ENCODE measurements at places on chromosomes 7 and 10. TPM values are rescaled to one million over a fixed set of nuclear protein-coding genes. Genes with fewer than 3 reads are reported as not detected.
A peak's percentile ranks its signal among the peaks of the same experiment; 100 is the strongest.

- no peak overlapping the region for H3K4me3 ChIP-seq
- H3K36me3 ChIP-seq: no peaks in the 10 kb centered on the region
- H3K27ac ChIP-seq: no peak overlapping the region
- H3K4me1 ChIP-seq: no peaks in the 10 kb centered on the region
Observed at GRCh38 chr10:47449102-47449978, 34.6 kb downstream of the ANXA8 start.

- H3K36me3 ChIP-seq: no peaks in the 10 kb centered on the region
- H3K27me3 ChIP-seq: no peaks in the 10 kb centered on the region
- no peak overlapping the region for H3K4me3 ChIP-seq
- H3K27ac ChIP-seq: no peak overlapping the region
Observed at GRCh38 chr10:22823109-22823508, 104.7 kb upstream of the ARMC3 start.

DNA sequence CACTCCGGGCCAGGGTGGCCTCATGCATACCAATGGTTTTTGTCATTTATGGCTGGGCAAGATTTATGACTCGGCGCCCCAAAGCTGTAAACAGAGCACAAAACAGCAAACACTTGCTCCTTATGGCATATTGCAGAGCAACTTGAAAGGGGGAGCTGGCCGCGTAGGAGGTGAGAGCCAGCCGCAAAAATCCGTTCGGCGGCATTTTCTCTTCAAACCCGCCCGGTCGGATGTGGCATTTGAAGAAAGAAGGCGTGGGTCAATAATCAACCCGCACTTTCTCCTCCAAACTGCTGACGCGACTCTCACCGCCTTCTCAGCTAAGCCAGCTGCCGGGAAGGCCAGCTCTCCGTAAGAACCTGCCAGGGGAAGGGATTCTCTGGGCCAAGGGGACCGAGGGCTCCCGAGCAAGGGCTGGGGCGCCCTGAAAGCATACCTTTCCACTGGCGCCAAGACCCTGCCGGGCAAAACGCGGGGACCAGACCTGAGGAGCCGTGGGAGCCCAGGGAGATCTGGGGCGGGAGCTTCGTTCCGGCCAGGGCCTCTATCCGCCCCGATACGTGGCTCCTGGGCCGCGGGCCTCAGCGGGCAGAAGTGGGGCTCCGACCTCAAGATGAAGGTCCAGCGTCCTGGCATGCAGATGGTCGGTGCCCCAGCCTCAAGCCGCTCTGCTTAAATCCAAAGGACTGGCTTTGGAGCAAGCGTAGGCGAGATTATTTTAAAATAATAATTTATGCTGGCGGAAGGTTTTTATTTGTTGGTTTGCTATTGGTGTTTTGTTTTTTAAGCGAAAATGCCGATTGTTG, 12.9 kb upstream of the HOXA2 start:
- peak overlapping the region; percentile 76 for H3K27ac ChIP-seq
- peaks cover 2% of the 10 kb centered on the region for H3K27me3 ChIP-seq
- H3K4me3 ChIP-seq: peak overlapping the region; percentile 24
- DNase-seq: no peak
- no peaks in the 10 kb centered on the region for H3K36me3 ChIP-seq

GRCh38 chr7:136897676-136898075, 29.2 kb downstream of the CHRM2 start:
- no peaks in the 10 kb centered on the region for H3K36me3 ChIP-seq
- DNase-seq: no peak
- no peaks in the 10 kb centered on the region for H3K27me3 ChIP-seq
- H3K4me1 ChIP-seq: no peaks in the 10 kb centered on the region
- no peak overlapping the region for H3K27ac ChIP-seq

DNA sequence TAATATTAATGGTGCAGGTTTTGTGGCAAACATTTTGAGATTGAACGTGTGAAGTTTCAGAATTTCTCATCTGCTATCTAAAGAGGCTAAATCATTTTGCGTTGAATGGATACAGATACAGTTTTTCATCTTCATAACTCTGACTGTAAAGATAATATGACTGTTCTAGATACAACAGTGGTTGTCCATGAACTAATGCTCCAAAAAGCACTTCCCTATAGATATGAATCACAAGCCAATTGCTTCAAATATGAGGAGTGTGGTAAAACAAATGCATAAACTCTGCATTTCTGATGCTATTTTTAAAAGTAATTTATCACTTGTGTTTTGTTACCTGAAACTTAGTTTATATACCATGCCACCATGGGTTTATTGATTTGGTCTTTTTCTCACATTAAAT, 750.1 kb downstream of the MAGI2 start:
- no peak overlapping the region for H3K4me3 ChIP-seq
- no peaks in the 10 kb centered on the region for H3K4me1 ChIP-seq
- H3K36me3 ChIP-seq: no peaks in the 10 kb centered on the region
- H3K27ac ChIP-seq: no peak overlapping the region
- DNase-seq: no peak

DNA sequence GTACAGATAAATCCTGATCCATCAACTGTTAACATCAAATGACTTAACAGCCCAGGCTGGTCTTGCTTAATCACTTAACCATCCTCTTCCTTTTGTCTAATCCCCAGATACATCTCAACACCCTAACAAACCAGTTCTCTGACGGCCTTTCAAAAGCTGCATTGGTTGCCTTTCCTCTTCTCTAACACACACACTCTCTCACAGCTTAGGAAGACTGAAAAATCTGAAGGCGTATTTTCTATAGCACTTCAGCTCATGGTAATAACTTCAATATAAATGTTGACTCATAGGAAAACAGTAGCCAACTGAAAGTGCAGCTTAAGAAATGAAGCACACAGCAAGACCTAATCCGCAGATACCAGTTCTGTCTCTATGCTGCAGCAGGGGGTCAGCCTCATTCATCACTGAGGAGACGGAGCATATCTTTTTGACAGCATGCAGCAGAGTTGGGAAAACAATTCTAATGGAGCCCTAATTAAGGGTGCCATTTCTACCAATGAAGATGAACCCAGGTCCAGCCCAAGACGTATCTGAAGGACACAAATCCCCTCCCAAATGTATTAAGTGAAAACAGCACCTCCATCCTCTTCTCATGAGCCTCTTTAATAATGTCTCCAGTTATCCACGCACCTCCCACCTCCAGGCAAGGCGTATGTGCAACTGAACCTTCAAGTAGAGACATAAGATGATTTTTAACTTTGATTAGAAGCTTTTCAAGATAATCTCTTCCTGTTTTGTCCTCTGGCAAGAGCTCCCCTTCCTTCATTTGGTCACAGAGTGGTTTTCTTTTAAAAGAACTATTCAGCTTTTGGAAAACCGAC, 211.7 kb upstream of the NFE2L3 start:
- no peaks in the 10 kb centered on the region for H3K27me3 ChIP-seq
- H3K36me3 ChIP-seq: no peaks in the 10 kb centered on the region
- no peak for DNase-seq
- H3K27ac ChIP-seq: no peak overlapping the region
- no peaks in the 10 kb centered on the region for H3K4me1 ChIP-seq

GRCh38 chr10:62502995-62503613, 128.9 kb downstream of the ZNF365 start:
- no peaks in the 10 kb centered on the region for H3K36me3 ChIP-seq
- H3K4me3 ChIP-seq: no peak overlapping the region
- H3K27me3 ChIP-seq: no peaks in the 10 kb centered on the region
- no peaks in the 10 kb centered on the region for H3K4me1 ChIP-seq
- DNase-seq: no peak
- no peak overlapping the region for H3K27ac ChIP-seq

- H3K4me3 ChIP-seq: no peak overlapping the region
- H3K27me3 ChIP-seq: no peaks in the 10 kb centered on the region
- H3K27ac ChIP-seq: no peak overlapping the region
- no peaks in the 10 kb centered on the region for H3K4me1 ChIP-seq
- no peaks in the 10 kb centered on the region for H3K36me3 ChIP-seq
- no peak for DNase-seq
Observed at GRCh38 chr10:14374745-14375445, 44.2 kb upstream of the FRMD4A start.

- H3K27ac ChIP-seq: peak overlapping the region; percentile 29
- H3K27me3 ChIP-seq: no peaks in the 10 kb centered on the region
- peaks cover 2% of the 10 kb centered on the region for H3K4me1 ChIP-seq
- no peak for DNase-seq
- peak overlapping the region; percentile 50 for H3K4me3 ChIP-seq
Observed at GRCh38 chr10:28676326-28676967, 874 bp upstream of the BAMBI start.

DNA sequence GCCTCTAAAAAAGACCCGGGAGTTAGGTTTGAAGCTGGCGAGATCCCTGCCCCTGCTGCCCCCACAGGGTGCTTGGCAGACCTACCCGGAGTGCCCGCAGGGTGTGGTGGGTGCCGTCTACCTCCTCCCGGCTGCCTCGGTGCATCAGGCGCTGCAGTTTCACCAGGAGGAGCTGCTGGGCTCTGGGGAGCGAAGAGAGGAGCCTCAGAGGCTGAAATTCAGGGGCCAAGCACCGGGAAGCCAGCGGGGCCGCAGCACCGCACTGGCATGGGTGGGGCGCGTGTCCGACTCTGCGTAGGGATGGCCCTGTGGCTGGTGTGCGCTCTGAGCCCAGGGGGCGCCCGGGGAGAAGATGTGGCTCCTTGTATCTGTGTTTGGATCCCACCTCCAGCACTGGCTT, 74.3 kb upstream of the GNA12 start:
- H3K36me3 ChIP-seq: no peaks in the 10 kb centered on the region
- no peaks in the 10 kb centered on the region for H3K27me3 ChIP-seq
- no peak for DNase-seq
- no peak overlapping the region for H3K4me3 ChIP-seq

GRCh38 chr10:76303682-76304316, 872.4 kb downstream of the LRMDA start:
- peak; percentile 66 for DNase-seq
- H3K27ac ChIP-seq: no peak overlapping the region
- no peak overlapping the region for H3K4me3 ChIP-seq
- H3K4me1 ChIP-seq: peaks cover 5% of the 10 kb centered on the region

DNA sequence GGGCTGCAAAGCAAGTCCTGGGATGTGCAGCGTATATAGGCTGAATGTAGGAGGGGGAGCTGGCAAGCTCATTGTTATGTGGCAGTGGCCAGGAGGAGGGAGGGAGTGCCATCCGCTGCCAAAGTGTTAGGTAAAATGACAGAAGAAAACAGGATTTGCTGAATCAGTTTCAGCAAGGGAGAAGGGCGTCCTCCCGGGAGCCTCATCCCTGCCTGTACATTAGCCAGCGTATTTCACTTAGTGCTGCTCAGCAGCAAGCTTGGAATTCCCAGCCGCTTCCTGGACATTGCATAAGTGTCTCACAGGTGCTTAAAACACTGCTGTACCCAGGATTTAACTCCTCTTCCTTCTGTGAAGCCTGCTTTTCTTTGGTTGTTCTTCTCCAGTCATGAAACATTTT, 2.5 kb downstream of the NIPSNAP2 start:
- peaks cover 7% of the 10 kb centered on the region for H3K4me1 ChIP-seq
- H3K36me3 ChIP-seq: no peaks in the 10 kb centered on the region
- H3K27ac ChIP-seq: no peak overlapping the region
- DNase-seq: no peak
- no peak overlapping the region for H3K4me3 ChIP-seq
- no peaks in the 10 kb centered on the region for H3K27me3 ChIP-seq

DNA sequence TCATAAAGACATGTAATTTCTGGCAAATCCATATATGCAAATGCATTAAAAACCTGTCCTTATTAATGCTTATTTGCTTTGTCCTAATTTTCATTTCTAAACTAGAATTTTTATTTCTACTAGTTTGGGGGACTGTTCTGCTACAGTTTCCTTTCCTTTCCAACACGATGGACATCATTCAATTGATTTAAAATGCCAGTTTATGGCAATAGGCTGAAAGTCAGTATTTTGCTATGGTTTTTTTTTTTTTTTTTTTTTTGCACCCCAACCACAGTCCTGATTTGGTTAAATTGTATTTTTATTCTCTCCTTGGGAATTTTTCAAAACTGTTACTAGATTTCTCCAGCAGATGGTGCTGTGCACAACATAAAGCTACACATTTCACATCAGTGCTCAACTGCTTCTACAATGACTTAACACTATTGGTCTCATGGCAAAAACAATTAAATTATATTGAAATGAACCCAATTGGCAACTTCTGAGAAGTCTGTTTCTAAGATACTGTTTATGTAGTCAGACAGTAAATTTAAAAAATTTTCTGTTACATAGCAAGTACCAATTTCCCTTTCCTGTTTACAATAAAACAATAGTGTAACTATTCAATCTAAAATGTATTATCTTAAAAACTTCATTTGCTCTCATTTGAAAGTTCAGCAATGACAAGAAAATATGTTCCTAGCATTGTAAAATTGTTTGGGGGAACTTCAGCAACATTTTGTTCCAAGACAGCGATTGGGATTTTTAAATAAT, 193.8 kb upstream of the CCDC6 start:
- H3K27me3 ChIP-seq: no peaks in the 10 kb centered on the region
- no peak overlapping the region for H3K4me3 ChIP-seq
- H3K27ac ChIP-seq: no peak overlapping the region
- no peak for DNase-seq

- no peaks in the 10 kb centered on the region for H3K36me3 ChIP-seq
- H3K27ac ChIP-seq: no peak overlapping the region
- DNase-seq: no peak
Observed at GRCh38 chr7:158369290-158369689, 218.3 kb downstream of the PTPRN2 start.

DNA sequence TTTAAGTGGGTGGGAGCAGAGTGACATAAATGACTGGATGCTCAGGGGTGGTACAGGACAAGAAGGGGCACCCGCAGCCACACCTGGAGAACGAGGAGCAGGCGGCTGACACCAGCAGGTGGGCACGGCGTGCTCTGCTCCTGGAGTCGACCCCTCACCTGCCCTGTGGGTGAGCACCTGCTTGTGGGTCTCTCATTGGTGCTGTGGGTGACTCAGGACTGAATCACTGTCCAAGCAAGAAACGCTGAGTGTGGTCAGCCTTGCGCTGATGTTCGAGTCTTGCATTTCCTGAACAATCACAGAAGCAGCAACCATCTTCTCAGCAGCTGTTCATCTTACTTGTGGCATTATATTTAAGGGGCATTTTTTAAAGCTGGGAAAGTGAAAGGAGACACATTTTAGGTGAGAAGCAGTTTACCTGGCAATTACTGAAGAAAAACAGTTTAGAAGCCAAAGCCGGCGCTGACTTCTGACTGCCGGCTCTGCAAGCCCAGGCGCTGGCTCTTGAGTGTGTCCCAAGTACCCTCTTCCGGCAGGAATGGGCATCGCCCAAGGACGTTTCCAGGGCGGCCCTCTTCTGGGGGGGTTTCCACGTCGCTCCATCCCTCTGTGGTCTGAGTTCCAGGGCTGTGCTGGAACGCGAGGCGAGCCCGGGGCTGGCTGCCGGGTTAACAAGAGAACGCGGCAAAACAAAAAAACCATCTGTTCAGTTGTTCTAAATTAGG, 145.2 kb upstream of the PFKP start:
- H3K27ac ChIP-seq: no peak overlapping the region
- no peak overlapping the region for H3K4me3 ChIP-seq
- H3K4me1 ChIP-seq: peaks cover 3% of the 10 kb centered on the region
- no peaks in the 10 kb centered on the region for H3K36me3 ChIP-seq
- no peaks in the 10 kb centered on the region for H3K27me3 ChIP-seq

GRCh38 chr10:81179324-81179723, 641.6 kb downstream of the SH2D4B start:
- H3K27me3 ChIP-seq: no peaks in the 10 kb centered on the region
- no peak for DNase-seq
- H3K36me3 ChIP-seq: no peaks in the 10 kb centered on the region
- H3K4me3 ChIP-seq: no peak overlapping the region
- H3K4me1 ChIP-seq: no peaks in the 10 kb centered on the region
- H3K27ac ChIP-seq: no peak overlapping the region

DYDC2 gene
- total RNA-seq: 1.4 TPM

TRPV5 gene
- not detected for total RNA-seq

PDK4 gene
- total RNA-seq: 56.9 TPM

DUS4L gene
- total RNA-seq: 6.2 TPM

GIMAP7 gene
- 9.1 TPM for total RNA-seq

SRRM3 gene
- total RNA-seq: 4.8 TPM

AKR1C2 gene
- total RNA-seq: 4.0 TPM

SCD gene
- total RNA-seq: 21.6 TPM

TMEM225B gene
- total RNA-seq: 1.2 TPM
